ENCODE measurements at places on chromosomes 6 and 20. TPM values are rescaled to one million over a fixed set of nuclear protein-coding genes. Genes with fewer than 3 reads are reported as not detected.

DNA sequence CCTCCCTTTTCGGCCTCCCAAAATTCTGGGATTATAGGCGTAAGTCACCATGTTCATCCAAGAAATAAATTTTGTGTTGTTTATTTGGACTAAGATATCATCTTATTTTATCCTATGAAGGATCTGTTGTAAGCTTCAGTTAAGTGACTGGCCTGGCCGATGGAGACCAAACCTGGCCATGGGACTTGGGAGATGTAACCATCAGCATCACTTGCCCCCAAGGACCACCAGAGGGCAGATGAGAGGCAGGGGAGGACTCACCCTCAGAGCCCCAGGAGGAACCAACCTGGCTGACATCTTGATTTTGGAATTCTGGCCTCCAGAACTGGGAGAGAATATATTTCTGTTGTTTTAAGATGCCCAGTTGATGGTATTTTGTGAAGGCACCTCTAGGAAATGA is 266.7 kb downstream of the CDH26 start:
- DNase-seq: no peak

DNA sequence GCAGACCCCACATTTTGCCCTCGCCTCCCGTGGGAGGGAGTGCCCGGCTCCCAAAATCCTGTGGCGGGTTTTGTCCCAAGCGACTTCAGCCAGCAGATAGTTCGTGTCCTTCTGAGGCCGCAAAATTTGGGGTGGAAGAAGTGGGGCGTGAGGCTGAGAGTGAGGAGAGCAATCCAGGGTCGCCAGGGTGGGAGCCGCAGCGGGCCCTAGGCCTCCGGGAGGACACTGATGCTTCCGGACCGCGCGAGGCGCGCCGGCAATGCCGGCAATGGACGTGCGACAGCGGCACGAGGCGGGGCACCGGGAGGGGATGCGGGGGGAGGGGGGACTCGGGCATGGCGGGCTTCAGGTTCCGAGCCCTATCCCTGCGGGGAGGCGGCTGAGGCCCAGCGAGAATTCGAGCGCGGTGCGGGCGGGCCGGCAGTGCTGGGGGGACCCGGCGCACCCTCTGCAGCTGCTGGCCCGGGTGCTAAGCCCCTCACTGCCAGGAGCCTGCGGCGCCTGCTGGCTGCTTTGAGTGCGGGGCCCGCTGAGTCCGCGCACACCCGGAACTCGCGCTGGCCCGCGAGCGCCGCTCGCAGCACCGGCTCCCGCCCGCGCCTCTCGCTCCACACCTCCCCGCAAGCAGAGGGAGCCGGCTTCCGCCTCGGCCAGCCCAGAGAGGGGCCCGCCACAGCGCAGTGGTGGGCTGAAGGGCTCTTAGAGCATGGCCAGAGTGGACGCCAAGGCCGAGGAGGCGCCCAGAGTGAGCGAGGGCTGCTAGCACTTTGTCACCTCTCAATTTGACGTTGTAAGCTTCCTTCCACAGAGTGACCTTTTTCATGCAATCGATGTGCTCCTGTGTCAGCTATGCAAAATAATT is 143.8 kb downstream of the LPA start:
- peak; percentile 81 for DNase-seq

CNKSR3 gene
- total RNA-seq: 40.0 TPM

DNA sequence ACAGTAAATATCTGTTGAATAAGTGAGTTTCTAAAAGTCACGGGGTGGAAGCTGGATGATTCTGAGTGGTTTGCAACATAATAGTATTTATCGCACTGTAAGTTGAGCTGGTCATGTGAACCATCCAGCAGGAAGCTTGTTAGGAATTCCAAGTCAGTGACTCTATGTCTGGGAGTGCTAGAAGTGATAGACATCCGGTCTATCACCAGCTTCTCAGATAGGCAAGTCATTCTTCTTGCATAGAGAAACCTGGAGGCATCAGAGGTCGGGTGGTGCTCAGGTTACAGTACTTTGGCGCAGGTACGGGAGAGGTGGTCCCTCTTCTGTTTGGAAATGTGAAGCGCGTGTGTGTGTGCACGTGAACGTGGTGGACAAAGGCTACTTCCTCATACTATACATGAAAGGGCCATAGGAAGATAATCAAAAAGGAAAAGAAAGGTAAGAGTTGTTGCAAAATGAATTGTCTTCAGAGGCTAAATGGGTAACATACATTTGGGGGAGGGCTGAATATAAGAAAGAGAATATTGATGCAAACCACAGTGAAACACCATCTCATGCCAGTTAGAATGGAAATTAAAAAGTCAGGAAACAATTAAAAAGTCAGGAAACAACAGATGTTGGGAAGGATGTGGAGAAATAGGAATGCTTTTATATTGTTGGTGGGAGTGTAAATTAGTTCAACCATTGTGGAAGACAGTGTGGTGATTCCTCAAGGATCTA is 299.3 kb upstream of the ZFP64 start:
- DNase-seq: no peak

PAX1 gene
- not detected for total RNA-seq

GABRR1 gene
- not detected for total RNA-seq

DNA sequence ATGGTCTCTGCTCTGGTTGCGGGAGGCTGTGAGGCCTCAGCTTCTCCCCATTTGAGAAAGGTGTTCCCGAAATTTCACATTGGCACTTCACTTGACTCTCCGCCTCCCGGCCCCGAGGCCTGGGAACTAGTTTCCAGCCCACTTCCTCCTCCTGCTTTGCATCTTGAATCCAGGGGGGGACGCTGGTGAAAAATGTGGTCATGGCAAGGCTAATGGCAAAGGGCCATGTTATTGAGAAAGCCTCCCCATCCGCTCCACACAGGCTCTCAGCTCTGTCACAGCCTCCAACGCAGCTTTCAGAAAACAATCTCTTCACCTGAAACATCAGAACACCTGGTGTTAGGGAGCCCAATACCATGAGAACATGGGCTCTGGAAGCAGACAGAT is 5.6 kb downstream of the PLAGL2 start:
- DNase-seq: no peak

DNA sequence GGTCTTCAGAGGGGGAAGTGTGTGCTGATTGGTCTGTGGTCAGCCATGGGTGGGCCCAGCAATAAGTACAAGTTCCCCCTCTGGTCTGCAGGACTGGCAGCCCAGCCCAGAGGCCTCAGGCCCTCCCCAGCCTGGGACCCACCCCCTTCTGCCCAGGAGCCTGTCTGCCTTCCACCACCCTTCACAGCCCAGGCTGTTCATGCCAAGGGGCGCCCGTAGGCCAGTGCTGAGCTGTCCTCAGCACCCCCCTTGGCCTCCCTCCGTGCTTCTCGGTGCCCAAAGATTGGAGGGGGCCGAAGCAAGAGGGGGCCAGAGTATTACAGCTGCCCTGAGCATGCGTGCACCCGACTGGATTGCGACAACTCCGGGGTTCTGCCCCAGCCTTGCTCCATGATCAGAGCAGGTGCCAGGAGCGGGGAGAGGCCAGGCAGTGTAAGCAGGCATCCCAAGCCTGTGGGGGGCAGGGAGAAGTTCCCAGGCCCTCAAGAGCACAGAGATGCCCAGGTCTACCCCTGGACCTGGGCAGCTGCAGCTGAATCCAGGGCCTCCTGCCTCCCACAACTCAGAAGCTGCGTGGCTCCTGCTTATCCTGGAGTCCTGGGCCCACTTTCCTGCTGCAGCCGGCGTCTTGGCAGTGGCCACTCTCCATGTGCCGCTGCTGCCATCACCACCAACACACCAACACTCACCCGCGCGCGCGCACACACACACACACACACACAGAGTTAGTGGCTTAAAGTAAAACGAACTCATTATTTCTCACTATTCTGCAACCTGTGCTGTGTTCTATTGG is 33.3 kb downstream of the CST9L start:
- no peak for DNase-seq

DNA sequence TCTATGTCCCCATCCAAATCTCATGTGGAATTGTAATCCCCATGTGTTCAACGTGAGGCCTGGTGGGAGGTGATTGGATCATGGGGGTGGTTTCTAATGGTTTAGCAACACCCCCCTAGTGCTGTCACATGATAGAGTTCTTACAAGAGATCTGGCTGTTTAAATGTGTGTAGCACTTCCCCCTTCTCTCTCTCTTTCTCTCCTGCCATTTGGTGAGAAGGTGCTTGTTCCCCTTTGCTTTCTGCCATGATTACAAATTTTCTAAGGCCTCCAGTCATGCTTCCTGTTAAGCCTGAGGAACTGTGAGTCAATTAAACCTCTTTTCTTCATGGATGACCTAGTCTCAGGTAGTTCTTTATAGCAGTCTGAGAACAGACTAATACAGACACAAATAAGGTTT is 165.4 kb downstream of the OGFRL1 start:
- no peak for DNase-seq

DNA sequence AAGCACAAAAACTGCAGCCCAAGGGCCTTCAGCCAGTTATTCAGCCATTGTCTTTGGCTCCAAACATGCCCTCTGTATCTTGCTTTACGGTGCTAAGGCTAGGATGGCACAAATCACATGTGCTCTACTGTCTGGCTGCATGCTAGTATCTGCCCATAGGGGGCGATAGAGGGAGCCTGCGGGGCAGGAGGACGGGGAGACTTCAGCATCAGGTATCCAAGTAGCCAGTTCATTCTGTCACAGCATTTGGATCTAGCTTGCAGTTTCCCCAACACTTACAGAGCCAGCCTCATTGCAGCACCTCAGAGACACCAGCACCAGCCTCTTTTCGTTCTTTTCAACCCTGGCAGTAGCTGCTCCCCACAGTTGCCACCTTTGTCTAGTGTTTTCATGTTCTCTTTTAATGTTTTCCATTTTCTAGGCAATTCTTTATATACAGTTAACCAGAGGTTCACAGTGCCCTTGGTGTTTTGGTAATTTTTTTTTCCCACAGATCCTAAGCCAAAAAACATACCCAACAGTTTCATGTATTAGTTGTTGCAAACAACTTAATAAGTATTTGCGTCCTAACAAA is 705.9 kb downstream of the PTPRT start:
- DNase-seq: peak; percentile 22

PRDM13 gene
- total RNA-seq: not detected

GRCh38 chr6:13538084-13538483 is 36.3 kb upstream of the SIRT5 start:
- DNase-seq: peak; percentile 70

KCNS1 gene
- total RNA-seq: not detected

DNA sequence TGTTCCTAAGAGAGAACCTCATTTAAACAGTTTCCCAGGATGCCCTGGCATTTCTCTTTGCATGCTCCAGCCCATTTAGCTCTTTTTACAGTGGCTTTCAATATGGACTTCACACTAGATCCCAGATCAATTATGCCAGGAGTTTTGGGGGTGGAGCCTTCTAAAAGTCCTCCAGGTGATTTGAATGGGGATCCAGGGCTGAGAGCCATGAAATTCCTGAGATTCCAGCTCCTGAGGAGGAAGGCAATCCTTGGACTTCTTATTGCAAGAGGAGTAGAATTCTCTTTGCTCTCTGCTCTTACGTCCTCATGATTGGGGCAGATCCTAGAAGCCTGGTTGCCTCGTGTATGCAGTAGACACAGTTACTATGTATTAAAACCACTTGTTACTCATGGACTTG is 184.2 kb downstream of the DHX35 start:
- no peak for DNase-seq

DNA sequence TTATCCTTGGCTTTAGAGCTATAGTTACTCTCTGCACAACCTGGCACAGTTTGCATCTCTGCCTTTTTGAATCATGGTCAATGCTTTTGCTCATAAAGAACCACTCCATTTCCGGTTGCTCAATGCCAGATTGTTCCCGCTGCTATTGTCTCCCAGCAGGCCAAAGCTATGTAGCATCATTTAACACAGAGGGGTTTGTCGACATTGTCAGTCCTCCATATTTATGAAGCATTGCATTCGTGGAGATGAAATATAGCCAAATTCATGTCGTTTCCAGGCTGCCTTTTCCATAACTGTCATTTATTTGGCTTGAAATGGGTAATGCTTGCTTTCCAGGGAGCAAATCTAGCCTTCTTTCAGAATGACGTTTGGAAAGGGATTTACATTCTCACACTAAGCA is 598.8 kb downstream of the EPHA7 start:
- DNase-seq: no peak

DNA sequence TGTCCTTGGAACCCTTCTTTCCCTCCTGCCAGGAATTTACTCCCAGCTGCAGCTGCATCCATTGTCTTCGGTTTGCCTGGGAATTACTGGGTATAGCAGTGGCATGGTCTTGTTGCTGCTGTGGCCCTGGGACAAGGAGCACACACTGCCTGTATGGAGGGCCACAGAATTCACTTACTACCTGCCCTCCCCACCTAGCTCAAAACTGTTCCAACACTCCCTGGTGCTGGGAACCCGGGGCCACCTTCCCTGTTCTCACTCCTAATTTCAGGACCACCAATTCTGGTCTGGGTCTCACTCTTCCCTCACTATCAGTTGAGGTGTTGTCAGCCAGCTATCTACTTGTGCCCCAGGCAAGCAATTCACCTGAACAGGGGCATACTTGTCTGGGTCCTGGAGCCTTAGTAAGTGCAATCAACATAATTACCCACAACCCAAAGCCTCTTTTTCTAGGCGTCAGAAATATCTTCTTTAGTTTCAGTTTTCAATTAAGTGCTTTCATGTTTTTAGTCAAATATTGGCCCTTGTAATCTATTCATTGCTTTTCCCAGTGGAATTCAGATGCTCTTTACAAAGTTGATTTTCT is 47.2 kb downstream of the METTL24 start:
- no peak for DNase-seq

- no peak for DNase-seq
Measured at GRCh38 chr20:51444467-51444866, 98.1 kb downstream of the NFATC2 start.

- no peak for DNase-seq
Measured at GRCh38 chr20:18847226-18847755, 33.7 kb downstream of the SCP2D1 start.

DNA sequence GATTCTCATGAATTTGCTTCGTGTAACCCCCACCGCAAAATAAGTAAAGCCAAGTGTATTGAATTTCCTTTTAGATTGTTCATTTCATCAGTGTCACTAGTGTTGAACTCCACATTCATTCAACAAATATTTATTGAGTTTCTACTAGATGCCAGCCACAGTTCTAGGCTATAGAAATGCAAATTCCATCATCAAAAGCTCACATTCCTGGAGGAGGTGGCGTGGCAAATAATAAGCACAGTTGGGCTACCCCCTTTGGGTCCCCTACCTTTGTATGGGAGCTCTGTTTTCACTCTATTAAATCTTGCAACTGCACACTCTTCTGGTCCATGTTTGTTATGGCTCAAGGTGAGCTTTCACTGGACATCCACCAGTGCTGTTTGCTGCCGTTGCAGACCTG is 12.7 kb upstream of the ME1 start:
- no peak for DNase-seq

CCN6 gene
- total RNA-seq: not detected

- no peak for DNase-seq
Measured at GRCh38 chr20:1926237-1926636, 31.0 kb downstream of the SIRPA start.
